Astrocyte of the spinal cord (primary cell): ENCODE measurements at places on chromosomes 11 and 22.

GRCh38 chr11:76642341-76642740, 28.2 kb downstream of the LRRC32 start:
- no peak for DNase-seq

DNA sequence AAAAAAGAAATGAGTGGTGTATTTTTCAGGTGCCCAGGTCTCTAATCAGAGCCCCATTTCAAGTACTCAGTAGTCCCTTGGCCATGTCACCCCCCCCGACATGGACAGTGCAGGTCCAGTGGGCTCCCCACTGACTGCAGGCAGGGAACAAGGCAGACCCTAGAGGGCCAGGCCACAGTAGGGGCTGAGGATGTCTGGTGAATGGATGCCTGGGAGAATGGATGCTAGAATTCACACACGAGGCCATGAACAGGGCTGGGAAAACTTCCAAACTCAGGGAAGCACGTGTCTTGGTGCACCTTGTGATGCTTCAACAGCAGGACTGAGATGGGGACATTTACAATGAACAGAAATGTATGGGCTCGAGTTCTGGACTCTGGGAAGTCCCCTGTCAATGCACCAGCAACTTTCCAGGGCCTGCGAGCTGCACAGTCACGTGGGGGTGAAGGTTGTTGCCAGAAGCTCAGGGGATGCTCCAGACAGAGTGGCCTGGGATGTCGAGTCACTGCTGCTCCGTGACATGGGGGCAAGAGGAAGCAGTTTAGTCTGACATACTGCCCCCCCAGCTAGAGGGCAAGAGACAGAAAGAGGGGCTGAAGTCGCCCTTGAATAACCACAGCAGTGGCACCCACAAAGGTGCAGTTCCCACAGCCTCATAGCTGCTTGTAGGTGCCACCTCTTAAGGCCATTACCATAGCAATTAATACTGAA, 3.1 kb downstream of the APOBEC3G start:
- no peak for DNase-seq

GRCh38 chr11:28696591-28696990, 588.4 kb downstream of the METTL15 start:
- DNase-seq: no peak

DNA sequence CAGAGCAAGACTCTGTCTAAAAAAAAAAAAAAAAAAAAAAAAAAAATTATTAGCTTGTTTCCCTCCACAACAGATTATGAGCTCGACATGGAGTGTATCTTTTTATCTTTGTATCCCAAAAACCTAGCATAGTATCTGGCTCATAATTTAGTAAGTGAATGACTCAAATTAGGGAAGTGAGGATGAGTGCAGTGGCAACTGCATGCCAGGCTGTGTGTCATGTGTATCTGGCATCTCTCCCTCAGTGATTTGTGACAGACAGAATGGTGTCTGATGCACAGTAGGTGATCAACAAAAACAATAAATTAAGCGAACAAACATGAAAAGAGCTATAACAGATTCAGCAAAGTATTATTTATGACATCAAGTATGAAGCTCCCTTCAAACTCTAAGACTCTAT, 7.2 kb downstream of the STK33 start:
- no peak for DNase-seq

DNA sequence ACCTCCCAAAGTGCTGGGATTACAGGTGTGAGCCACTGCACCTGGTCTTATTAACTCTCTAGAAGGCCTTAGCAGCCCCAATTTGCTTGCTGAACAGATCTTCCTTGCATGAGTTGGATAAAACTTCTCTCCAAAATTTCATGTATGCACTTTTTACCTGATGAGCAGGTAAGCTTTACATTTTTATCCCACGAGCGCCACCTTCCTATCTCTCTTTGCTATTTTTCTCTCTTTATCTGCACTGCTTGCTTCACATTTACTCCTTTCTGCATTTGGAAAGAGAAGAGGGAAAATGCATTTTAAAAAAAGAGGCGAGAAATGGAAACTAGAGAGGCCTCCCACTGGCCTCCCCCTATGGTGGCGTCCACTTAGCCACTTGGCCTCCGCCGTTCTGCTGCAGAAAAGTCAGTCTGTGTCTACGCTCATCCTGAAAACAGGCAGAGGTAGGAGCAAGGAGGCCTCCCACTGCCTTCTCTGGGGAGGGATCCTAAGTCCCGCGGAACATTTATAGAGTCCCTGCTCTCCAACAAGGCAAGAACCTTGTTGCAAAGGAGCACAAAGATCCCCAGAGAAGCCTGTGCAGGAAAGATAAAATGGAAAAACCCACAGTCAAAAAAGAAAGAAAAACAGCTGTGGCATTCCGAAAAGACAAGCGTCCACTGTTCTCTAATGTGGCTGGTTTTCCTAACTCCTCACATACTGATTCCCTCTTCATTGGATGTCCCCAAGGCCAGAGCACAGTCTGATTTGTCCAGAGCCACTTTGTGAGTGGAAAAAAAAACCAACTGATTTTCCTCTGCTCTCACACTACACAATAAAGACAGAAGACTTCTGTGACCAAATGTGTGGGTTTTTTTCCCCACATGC, 62.2 kb upstream of the INCENP start:
- DNase-seq: no peak

- no peak for DNase-seq
These were observed 9.2 kb downstream of the FADD start for GRCh38 chr11:70212227-70212811.

GRCh38 chr11:74522776-74523175, 29.3 kb upstream of the LIPT2 start:
- DNase-seq: no peak

DNA sequence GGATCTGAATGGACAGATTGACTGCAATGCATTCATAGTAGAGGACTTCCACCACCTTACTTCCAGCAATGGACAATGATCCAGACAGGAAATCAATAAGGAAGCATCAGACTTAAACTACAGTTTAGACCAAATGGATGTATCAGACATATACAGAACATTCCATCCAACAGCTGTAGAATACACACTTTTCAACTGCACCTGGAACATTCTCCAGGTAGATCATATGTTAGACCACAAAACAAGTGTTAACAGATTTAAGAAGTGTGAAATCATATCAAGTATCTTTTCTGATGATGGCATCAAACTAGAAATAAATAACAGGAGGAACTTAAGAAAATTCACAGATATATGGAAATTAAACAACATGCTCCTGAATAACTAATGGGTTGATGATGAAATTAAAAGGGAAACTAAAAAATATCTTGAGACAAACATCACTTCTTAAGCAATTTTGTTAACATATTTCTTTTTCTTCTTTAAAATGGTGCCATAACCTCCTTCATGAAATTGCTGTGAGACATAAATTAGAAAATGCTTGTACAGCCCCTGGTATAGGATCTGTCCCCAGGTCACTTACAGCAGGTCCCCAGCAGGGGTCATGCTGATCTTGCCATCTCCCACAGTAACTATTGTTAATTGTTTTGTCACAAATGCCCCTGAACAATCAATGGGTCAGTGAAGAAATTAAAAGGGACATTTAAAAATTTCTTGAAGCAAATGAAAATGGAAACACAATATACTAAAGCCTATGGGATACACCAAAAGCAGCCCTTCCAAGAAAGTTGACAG, 100.0 kb upstream of the OR4B1 start:
- no peak for DNase-seq

DNA sequence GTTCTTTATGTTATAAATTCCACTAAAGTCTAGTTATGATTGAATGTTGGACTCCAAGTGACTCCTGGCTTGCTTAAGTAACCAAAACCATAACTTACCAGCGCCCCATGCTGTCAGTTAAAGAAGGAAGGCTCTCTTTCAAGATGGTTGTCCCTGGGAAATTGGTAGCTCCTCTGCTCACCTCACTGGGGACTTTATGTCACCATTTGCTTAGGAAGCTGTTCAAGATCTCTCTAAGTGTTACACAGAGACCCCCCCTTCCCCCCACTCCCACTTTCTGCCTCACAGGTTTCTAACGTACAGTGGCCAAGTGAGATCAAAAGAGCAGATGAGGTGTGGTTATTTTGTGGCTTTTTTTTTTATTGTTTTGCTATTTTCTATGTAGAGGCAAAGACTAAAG, 301.8 kb downstream of the AASDHPPT start:
- DNase-seq: no peak

DNA sequence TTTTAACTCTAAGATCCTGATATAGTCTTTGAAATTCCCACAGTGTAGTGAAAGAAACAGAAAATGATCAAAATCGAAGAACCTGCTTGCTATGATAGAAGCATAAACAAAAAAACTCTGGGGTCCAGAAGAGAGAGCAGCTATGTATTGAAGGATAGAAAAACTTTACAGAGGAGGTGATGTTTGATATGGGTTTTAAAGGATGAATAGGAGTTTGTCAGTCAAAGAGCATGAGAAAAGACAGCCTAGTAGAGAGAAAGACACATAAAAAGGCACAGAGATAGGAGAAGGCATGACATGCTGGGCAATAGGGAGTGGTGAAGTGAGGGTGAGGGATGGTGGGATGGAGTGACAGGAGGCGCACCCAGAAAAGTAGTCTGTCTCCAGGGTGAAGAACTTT, 168.0 kb downstream of the INSC start:
- no peak for DNase-seq

DNA sequence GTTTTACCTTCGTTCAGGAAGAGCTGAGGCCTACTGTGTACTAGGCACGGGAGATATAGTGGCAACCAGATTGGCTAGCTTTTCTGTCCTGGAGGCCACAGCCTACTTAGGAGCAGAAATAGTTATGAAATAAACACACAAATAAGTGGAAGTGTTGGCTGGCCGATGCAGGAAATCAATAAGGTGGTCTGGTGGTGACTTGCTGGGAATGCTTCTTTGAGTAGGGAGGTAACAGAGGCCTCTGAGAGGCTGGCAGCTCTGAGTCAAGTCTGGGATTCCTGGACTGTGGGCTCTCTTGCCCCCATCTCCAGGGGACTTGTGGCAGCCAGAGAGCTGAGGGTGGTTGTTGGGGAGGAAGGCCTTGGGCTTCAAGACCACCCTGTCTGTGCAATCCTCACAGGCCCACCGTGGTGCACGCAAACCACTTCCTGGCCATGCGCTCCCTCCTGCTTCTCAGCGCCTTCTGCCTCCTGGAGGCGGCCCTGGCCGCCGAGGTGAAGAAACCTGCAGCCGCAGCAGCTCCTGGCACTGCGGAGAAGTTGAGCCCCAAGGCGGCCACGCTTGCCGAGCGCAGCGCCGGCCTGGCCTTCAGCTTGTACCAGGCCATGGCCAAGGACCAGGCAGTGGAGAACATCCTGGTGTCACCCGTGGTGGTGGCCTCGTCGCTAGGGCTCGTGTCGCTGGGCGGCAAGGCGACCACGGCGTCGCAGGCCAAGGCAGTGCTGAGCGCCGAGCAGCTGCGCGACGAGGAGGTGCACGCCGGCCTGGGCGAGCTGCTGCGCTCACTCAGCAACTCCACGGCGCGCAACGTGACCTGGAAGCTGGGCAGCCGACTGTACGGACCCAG, 4.1 kb downstream of the SERPINH1 start:
- DNase-seq: no peak

GRCh38 chr11:34358728-34359547, 1.1 kb upstream of the ABTB2 start:
- peak; percentile 86 for DNase-seq

DNA sequence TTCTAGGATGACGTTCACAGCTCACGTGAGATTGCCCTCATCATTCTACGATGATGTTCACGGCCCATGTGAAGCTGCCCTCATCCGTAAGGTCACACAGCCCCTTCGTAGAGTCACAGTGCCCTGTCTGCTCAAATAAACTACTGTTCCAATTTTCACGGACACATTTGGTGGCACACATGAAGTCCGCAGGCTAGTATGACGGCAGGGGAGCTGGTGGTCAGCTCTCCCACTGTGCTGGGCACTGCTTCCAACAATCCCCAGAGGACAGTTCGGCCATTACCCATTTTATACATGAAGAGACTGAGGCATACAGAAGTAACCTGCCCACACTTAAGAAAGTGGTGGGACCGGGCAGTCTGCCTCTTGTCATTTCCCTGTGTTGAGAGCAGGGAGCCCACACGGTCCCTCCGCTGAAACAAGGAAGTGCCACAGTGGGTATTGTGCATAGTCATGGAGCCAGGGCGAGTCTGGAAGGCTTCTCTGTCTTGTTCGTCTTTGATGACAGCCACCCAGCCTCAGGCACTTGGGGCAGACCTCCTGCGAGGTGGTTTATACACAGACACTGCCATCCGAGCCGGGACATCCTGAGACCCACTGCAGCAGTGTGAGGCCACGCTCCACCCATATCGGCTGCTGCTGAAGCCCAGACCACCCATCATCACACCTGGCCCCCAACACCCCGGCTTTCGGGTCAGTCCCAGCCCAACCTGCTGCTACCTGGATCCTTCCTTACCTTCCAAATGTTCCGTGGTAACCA, 114.3 kb downstream of the PHF21B start:
- no peak for DNase-seq

DNA sequence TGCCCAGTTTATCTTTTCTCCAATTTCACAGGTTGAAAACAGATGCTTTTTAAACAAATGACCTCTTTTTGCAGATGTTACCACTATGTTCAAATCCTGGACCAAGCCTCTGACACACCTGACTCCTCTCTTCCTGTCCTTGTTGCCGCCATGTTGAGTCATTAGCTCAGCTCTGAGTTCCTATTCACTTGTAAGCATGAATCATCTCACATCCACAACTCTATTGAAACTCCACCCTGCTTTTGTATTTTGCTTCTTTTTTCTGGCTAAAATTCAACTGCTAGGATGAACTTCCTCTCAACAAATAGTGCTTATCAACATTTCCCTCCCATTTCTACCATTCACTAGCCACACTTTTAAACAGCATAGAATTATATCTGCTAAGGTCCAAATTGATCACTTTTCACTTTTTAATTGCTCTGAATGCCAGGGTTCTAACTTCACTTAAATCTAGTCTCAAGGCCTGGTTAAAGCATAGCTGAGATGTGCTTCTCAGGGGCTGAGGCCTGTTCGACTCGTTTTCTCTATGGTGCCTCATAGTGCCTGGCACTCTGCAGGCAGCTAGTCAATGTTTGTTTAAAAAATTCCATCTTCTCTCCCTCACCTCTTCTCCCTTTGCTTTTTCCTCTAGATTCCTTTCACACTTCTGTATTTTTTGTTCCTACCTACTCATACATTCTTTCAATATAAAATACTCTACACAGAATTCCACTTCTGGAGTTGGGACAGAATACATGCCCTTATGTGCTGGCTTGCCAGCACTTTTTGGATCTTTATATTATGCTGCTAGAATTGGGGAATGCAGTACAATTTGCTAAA, 3.9 kb downstream of the JOSD1 start:
- DNase-seq: peak; percentile 81

- DNase-seq: no peak
These were observed 686 bp downstream of the KIF18A start for GRCh38 chr11:28107191-28107749.
